ENCODE measurements at places on chromosomes 2 and 18. TPM values are rescaled to one million over a fixed set of nuclear protein-coding genes. Genes with fewer than 3 reads are reported as not detected.

DNA sequence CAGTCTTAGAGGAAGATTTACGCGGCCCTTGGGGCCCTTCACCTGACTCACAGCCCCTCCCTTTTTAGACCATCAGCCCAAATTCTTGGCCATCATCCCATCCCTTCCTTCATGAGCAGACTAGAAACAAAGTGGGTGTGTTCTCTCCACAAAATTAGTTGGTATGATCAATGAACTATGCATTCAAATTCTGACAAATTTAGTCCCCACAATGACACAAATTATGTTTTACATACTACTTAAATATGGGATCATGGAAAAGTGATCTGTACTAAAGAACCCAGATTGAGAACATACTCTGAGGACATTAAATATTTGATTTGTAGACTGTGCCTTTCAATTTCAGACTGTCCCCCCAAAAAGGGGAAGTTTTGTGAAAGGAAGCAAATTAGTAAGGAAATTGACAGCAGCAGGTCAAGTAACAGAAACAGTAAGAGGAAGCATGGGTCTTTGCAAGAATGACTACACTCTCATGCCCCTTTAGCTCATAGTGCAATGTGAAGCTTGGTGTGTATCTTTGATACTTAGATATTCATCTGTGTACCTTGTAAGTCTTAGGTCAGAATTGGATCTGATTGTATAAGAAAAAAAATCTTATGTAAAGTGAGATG is 2.2 kb upstream of the MAPRE2 start:
- no peaks in the 10 kb centered on the region for H3K36me3 ChIP-seq
- no peak overlapping the region for H3K4me3 ChIP-seq
- DNase-seq: no peak
- H3K27ac ChIP-seq: no peak overlapping the region
- no peaks in the 10 kb centered on the region for H3K27me3 ChIP-seq
- peaks cover 26% of the 10 kb centered on the region for H3K4me1 ChIP-seq

DNA sequence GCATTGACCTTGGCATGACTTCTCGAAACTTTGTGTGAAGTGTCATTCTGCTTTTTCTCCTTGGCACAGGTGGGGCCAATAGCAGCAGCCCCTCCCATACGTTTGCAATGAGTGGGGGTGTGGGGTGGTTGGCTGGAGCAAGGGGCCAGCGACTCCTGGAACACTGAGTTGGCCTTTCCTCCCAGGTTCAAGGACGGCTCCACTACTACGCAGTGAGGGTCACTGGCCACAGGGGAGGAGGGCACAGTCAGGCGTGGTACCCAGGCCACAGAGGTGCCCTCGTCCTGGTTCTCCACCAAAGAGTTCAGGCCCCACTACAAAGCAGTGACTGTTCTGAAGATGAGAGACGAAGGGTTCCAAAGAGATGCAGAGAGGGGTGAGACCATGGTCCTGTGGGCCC is 70.6 kb upstream of the OTOS start:
- H3K4me1 ChIP-seq: no peaks in the 10 kb centered on the region
- no peaks in the 10 kb centered on the region for H3K27me3 ChIP-seq
- H3K27ac ChIP-seq: no peak overlapping the region
- no peaks in the 10 kb centered on the region for H3K36me3 ChIP-seq
- H3K4me3 ChIP-seq: no peak overlapping the region
- no peak for DNase-seq

- no peak overlapping the region for H3K4me3 ChIP-seq
- H3K27me3 ChIP-seq: no peaks in the 10 kb centered on the region
- H3K27ac ChIP-seq: peak overlapping the region; percentile 87
- no peak for DNase-seq
- peaks cover 97% of the 10 kb centered on the region for H3K4me1 ChIP-seq
Observed at GRCh38 chr2:205714789-205715720, 32.8 kb downstream of the NRP2 start.

GRCh38 chr18:62318228-62319180 is 6.6 kb upstream of the TNFRSF11A start:
- H3K36me3 ChIP-seq: no peaks in the 10 kb centered on the region
- H3K27ac ChIP-seq: no peak overlapping the region

- H3K4me1 ChIP-seq: peaks cover 43% of the 10 kb centered on the region
- no peaks in the 10 kb centered on the region for H3K36me3 ChIP-seq
- no peak overlapping the region for H3K4me3 ChIP-seq
Observed at GRCh38 chr2:42872721-42873120, 80.3 kb upstream of the HAAO start.

- peaks cover 19% of the 10 kb centered on the region for H3K4me1 ChIP-seq
- H3K27ac ChIP-seq: no peak overlapping the region
- DNase-seq: no peak
- no peak overlapping the region for H3K4me3 ChIP-seq
- no peaks in the 10 kb centered on the region for H3K36me3 ChIP-seq
- no peaks in the 10 kb centered on the region for H3K27me3 ChIP-seq
Observed at GRCh38 chr2:202056611-202057010, 16.4 kb upstream of the KIAA2012 start.

DNA sequence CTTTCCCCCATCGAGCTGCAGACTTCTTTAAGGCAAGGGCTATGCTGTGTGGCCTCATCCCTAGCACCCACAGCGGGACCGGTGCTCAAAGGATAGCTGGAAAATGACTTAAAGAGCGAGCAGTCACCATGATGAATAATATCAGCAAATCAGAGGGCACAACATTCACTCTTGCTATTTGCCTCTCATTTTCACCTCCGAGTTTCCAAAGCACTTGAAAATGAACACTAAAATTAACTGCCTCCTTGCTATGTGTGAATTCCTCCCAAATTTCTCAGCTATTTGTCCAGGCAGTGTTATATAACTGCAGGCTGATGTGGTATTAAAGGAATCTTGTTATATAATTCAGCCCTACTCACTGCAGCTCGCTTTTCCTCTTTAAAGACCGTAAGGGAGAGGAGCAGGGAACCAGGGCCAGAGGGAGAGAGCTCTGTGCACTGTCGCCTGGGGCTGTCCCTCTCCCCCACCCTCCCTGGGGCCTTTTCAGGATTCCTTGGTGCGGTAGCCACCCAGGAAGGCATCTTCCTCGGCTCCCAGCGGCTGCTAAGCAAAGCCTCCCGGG is 1.4 kb downstream of the CYS1 start:
- no peak for DNase-seq
- peaks cover 57% of the 10 kb centered on the region for H3K4me1 ChIP-seq
- H3K4me3 ChIP-seq: peak overlapping the region; percentile 77
- H3K27ac ChIP-seq: peak overlapping the region; percentile 97
- no peaks in the 10 kb centered on the region for H3K36me3 ChIP-seq

GRCh38 chr2:47403609-47404193 is 745 bp downstream of the MSH2 start:
- no peak for DNase-seq
- H3K4me3 ChIP-seq: peak overlapping the region; percentile 93
- H3K4me1 ChIP-seq: peaks cover 19% of the 10 kb centered on the region
- H3K27me3 ChIP-seq: no peaks in the 10 kb centered on the region

DNA sequence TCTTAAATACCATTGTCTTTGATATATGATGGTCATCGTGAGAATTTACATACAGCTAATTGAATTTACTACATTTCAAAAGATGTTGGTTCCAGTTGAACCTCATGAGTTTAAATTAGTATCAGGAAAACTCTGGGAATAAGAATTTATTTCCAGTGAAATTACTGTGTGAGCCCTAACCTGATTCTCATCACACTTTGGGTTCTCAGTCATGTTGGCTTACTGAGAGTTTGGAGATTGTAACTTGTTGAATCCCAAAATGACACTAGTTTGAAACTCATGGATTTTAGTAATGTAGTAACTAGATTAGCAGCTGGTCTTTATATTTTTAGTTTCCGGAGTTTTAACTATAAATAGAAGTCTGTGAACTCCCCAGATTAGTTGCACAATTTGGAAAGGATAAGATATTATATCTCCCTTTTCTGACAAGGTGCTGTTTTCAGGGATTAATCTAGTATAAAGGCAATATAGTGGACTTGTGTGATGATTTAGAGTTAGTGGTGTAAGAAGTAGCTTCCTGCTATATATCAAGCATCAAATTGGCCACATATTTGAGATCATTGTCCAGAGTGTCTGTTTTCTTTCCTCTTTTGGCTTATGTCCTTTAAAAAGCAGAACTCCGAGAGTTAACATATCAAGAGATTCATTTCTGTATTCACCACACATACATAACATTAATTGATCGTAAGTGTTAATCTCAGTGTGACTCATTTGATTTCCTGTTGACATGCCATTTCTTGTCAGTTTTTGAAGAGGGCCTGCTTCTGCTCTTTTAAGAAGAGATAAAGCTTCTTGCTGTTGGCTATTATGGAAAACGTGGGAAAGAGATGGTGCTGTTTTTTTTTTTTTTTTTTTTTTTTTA is 15.7 kb downstream of the NDUFV2 start:
- H3K36me3 ChIP-seq: peaks cover 10% of the 10 kb centered on the region
- DNase-seq: no peak
- H3K4me1 ChIP-seq: peaks cover 98% of the 10 kb centered on the region
- H3K27ac ChIP-seq: peak overlapping the region; percentile 91
- no peaks in the 10 kb centered on the region for H3K27me3 ChIP-seq

DNA sequence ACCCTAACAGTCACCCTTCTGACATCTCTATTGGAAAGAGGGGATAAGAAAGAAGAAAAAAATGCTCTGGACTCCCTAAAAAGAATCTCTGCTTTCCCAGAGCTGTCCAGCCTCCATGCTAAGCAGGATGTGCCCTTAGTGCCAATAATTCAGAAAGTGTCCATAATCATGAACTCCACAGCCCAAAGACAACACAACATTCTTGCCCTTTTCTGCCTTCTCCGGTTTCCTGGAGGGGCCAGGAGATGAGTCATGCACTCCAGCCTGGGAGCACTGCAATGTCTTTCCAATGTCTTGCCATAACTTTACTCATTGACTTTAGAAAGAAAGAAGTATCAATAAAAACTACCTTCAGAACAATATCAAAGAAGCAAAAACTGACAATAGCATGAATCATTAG is 44.0 kb downstream of the KLF7 start:
- peaks cover 71% of the 10 kb centered on the region for H3K4me1 ChIP-seq
- DNase-seq: no peak
- H3K27me3 ChIP-seq: no peaks in the 10 kb centered on the region
- H3K27ac ChIP-seq: peak overlapping the region; percentile 24

GRCh38 chr2:137002896-137003295 is 237.6 kb downstream of the THSD7B start:
- no peak overlapping the region for H3K4me3 ChIP-seq
- H3K27ac ChIP-seq: no peak overlapping the region
- DNase-seq: no peak
- H3K4me1 ChIP-seq: no peaks in the 10 kb centered on the region
- no peaks in the 10 kb centered on the region for H3K27me3 ChIP-seq
- H3K36me3 ChIP-seq: no peaks in the 10 kb centered on the region

DNA sequence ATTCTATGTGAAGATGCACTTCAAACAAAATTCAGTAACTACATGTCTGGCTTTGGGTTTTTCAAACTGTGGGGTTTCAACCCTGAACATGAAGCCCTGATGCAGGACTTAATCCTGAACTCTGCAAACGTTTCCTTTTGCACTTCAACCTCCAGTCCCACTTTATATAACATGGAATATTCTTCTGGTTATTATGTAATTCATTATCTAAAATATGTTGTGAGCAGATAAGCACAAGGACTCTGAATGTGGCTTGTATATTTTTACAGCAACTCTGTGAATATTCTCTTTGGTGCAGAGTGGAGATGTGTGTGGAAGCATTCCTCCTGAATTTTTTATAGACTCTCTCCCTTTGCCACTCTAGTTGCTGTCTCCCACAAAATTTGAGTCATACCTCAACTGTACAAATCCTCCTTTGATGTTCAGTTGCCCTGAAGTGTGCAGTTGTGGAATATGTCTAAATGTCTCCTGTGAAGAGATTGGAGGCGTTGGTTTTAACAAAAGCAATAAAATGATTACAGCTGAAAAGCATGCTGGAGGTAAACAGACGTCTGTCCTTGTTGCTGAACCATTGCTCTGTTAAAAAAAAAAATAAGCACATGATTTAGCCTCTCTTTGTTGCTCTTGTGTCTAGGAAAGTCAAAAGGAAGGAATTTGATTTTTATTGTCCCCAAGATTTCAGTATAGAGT is 205.1 kb upstream of the NRP2 start:
- H3K4me3 ChIP-seq: no peak overlapping the region
- DNase-seq: peak; percentile 2
- H3K27me3 ChIP-seq: no peaks in the 10 kb centered on the region
- no peaks in the 10 kb centered on the region for H3K4me1 ChIP-seq
- no peaks in the 10 kb centered on the region for H3K36me3 ChIP-seq

DNA sequence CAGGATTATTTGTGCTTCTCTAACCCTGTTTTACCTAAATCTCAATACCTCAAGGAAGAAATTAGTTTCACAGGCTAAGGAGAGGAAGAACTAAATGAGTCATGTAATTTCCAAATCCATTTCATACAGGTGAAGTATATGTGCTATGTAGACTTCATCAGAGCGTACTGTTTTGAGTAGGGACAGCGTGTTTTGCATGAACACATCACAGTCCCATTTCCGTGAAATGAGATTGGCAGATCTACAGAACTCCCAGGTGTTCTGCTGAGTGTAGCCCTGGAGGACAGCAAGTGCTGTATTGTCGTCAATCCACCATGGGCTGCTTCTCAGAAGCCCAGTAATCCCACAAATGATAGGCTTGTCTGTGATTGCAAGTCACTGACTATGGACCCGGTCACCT is 97.7 kb downstream of the XRCC5 start:
- no peak for DNase-seq
- no peak overlapping the region for H3K27ac ChIP-seq
- H3K4me3 ChIP-seq: no peak overlapping the region
- peaks cover 78% of the 10 kb centered on the region for H3K36me3 ChIP-seq

- H3K36me3 ChIP-seq: no peaks in the 10 kb centered on the region
- no peak overlapping the region for H3K27ac ChIP-seq
- H3K27me3 ChIP-seq: no peaks in the 10 kb centered on the region
- no peaks in the 10 kb centered on the region for H3K4me1 ChIP-seq
- H3K4me3 ChIP-seq: no peak overlapping the region
- DNase-seq: no peak
Observed at GRCh38 chr2:57313678-57314077, 732.9 kb upstream of the VRK2 start.

- no peaks in the 10 kb centered on the region for H3K4me1 ChIP-seq
- no peak overlapping the region for H3K4me3 ChIP-seq
- H3K36me3 ChIP-seq: no peaks in the 10 kb centered on the region
- H3K27ac ChIP-seq: no peak overlapping the region
- no peaks in the 10 kb centered on the region for H3K27me3 ChIP-seq
Observed at GRCh38 chr2:194616334-194616733, 1040.7 kb upstream of the SLC39A10 start.

DNA sequence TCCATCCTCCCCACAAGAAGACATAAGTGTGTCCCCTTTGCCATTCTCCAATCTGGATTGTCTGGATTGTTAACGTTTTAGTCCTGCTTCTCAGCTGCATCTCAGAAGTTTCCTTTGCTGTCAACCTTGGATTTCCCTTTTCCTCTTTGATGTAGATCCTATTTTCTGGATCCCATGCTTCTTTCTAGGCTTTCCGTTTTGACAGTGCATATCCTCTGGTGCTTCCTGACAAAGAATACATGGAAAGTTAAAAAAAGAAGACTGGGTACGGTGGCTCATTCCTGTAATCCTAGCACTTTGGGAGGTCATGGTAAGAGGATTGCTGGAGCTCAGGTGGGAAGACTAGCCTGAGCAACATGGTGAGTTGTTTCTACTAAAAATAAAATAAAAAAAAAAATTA is 26.8 kb downstream of the ABI2 start:
- no peaks in the 10 kb centered on the region for H3K36me3 ChIP-seq
- no peak overlapping the region for H3K4me3 ChIP-seq
- H3K27me3 ChIP-seq: no peaks in the 10 kb centered on the region
- H3K4me1 ChIP-seq: no peaks in the 10 kb centered on the region

GRCh38 chr2:85935746-85936208 is 47.0 kb upstream of the ST3GAL5 start:
- H3K27me3 ChIP-seq: no peaks in the 10 kb centered on the region
- H3K4me1 ChIP-seq: peaks cover 8% of the 10 kb centered on the region
- no peaks in the 10 kb centered on the region for H3K36me3 ChIP-seq
- no peak overlapping the region for H3K27ac ChIP-seq
- H3K4me3 ChIP-seq: no peak overlapping the region
- DNase-seq: no peak

EIF2AK2 gene
- 27.3 TPM for total RNA-seq

UPP2 gene
- total RNA-seq: not detected

FKBP1B gene
- total RNA-seq: 7.5 TPM

ACOXL gene
- total RNA-seq: not detected

MYO1B gene
- 14.8 TPM for total RNA-seq

POMC gene
- 30.3 TPM for total RNA-seq
